Gastrocnemius medialis (tissue), 4 donors: ENCODE measurements at places on chromosomes 1 and 21. TPM values are rescaled to one million over a fixed set of nuclear protein-coding genes. Genes with fewer than 3 reads are reported as not detected.

DNA sequence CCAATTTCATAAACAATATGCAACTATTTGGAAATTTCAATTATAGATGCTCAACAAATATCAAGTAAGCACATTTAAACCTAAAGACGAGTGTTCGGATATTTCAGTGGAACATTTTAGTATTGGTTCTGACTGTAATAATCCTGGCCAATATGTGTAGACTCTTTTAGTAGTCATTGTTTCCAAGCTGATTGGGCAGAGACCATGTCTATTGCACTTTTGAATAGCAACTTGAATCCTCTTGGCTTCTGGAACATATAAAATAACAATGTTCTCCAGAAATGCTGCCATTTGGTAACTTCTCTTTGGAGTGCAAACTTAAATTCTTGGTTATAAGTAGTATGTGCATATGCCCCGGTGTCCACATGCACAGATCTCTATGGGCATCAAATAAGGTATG is 205.5 kb upstream of the C1orf105 start:
- DNase-seq: no peak

- DNase-seq: no peak
Measured at GRCh38 chr21:42086969-42087368, 15.9 kb downstream of the UMODL1 start.

SLC6A17 gene
- total RNA-seq: not detected

NADK gene
- total RNA-seq: 32.9 TPM

S100A4 gene
- total RNA-seq: 102 TPM

CCDC181 gene
- 1.2 TPM for total RNA-seq
